ENCODE measurements at places on chromosomes 3 and 15.

DNA sequence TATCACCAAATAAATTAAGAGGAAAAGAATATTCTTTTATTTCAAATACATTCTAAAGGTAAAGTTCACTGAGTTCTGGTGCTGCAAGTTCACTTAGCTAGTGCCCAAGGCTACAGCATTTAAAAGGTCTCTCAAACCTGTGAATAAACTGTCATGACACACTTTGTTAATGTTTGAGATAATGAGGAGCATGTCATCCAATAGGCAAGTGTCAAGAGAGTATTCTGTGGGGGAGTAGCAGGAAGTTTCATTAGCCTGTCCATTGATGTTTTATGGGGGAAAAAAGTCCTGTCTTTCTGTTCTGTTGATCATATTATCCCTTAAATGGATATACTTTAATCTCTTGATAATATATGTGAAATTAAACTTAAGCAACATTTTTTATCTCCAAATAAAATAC, 4.0 kb downstream of the SPESP1 start:
- no peak for DNase-seq

GRCh38 chr3:87191641-87192040, 35.5 kb upstream of the CHMP2B start:
- no peak for DNase-seq

DNA sequence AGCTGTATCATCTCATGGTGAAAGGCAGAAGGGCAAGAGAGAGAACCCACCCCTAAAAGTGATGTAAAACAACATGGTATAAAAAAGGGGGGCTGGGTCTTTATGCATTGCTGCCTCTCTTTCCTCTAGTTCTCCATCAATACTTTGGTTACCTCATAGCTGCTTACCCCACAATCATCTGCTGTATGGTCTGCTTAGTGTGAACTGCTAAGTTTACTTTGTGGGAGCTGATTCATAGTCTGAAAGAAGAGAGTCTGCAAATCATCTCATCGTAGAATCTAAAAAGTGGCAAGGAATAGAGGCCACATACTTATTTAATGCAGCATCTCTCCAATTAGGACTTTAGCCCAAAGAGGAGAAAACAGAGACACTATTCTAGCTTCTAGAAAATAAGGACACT, 546.8 kb downstream of the GBE1 start:
- DNase-seq, result no peak

DNA sequence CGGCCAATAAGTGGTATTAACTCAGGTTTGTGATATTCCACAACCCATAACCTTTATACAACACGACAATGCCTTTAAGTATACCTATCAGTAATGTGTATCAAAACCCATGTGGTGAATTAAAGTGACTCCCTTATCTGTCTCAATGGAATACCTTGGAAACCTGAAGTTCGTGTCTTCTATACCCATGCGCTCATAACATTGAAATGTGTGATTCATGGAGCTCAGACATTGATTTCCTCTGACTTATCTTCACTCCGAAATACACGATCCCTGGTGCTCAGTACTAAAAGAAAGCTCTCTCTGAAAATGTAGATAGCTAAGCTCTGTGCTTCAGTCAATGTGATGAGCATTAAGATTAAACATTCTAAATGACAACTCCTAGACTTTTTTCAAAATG, 140.3 kb downstream of the TBC1D5 start:
- DNase-seq, result no peak

GRCh38 chr3:196872316-196872715, 4.6 kb downstream of the SENP5 start:
- DNase-seq, result no peak

- DNase-seq, result no peak
Observed at GRCh38 chr15:49191892-49192291, 21.8 kb downstream of the GALK2 start.

DNA sequence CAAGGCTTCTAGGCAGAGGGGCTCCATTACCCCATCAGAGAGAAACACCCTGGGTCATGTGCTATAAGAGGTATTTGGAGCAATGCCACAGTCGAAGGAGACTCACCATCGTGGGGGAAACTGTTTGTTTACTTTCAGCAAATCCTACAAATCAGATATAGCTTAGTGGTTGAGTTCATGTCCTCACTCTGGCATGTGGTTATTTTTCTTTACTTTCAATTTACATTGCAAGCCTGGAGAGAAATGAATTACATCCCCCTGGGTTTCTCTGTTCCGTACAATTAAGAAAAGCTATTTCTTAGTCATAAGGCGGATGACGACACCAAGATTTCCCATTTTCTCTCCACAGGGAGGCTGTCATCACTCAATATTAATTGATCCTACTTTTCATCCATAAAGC, 36.9 kb downstream of the RFTN1 start:
- no peak for DNase-seq

DNA sequence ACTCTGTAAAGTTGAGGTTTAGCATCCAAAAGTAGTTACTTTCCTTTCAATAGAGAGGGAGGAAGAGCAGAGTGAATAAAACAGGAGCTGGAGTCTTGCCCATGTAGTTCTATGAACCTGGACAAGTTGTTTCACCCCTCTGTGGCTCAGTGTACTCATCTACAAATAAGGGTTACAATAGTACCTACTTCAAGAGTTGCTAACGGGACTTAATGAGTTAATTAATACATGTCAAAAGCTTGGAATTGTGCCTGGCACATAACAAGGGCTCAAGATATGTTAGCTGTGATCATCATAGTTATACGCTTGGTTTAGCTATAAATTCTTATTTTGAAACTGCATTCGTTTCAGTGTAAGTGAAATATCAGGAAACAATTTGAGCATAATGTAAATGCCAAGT, 388.5 kb upstream of the THBS1 start:
- DNase-seq, result no peak

DNA sequence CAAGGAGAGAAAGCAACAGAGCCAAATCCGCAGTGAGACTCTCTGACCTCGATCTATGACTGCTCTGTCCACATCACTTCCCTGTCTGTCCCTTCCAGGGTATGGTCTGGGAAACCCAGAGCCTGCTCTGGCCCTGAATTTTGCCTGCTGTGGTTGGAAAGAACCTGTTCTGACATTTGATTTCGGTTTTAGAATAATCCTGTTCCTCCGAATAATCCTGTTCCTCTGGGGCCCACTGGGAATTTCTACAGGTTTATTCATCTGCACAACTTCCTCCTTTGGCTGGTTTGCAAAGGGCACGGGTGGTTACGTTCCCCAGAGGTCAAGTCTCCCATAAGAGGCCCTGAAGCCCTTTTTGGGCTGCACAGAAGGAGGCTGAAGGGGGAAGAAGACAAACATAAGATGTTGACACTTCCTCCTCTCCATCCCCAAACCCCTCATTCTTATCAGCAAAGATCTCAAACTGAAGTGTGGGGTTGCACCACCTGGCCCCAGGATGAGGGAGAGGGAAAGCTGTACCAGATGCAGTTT, 10.6 kb downstream of the LAMP3 start:
- no peak for DNase-seq

GRCh38 chr3:183254487-183255347, 1.7 kb downstream of the B3GNT5 start:
- no peak for DNase-seq

GRCh38 chr3:16308727-16309126, 43.7 kb downstream of the OXNAD1 start:
- DNase-seq, result no peak

- peak; percentile 83 for DNase-seq
Observed at GRCh38 chr3:43155464-43156121, 49.7 kb upstream of the POMGNT2 start.

GRCh38 chr3:64270866-64271260, 45.6 kb upstream of the PRICKLE2 start:
- DNase-seq, result no peak

DNA sequence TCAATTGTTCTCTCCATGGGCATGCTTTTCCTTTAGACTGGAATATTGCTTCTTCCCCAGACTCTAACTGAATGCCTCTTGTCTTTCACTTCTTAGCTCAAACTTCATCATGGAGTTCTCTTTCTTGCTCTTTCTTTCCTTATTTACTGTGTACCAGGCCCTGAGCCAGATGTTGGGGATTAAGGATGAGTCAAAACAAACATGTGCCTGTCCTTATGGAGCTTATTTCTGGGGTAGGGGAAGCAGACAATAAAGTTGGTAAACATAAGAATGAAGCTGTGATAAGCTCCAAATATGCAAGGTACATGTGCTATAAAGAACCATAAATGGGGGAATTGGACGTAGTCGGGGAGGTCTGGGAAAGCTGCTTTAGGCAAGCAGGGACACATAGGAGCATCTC, 145.8 kb downstream of the ALDH1A2 start:
- DNase-seq, result no peak

GRCh38 chr3:50323614-50324199, 1.2 kb upstream of the HYAL2 start:
- no peak for DNase-seq

DNA sequence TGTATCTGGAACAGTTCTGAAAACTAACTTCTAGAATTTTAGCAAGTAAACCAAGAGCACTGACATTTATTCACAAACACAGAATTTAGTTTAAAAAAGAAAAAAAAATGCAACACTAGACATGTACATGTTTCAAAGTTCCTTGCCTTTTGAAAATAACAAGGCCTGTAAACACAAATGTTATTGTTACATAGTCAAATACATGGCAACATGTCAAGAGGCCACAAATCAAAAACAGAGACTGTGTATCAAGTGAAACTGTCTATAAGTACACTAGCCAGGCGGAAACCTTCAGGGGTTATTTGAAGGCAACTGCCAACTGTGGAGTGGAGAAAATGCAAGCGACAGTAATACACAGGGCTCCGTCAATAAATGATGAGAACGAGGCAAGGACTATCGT, 547.6 kb downstream of the FOXP1 start:
- DNase-seq, result no peak

GRCh38 chr3:101413656-101414055, 93.3 kb upstream of the IMPG2 start:
- no peak for DNase-seq

- DNase-seq, result no peak
Observed at GRCh38 chr3:55309336-55309735, 177.8 kb downstream of the WNT5A start.

- DNase-seq, result no peak
Observed at GRCh38 chr15:68369931-68370767, 61.8 kb downstream of the ITGA11 start.

DNA sequence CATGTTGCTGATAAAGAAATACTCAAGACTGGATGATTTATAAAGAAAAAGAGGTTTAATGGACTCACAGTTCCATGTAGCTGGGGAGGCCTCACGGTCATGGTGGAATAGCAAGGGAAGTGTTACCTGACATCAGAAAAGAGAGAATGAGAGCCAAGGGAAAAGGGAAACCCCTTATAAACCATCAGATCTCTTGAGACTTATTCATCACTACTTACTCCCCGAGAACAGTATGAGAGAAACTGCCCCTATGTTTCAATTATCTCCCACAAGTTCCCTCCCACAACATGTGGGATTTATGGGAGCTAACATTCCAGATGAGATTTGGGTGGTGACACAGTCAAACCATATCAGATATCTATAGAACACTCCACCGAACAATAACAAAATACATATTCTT, 904.6 kb downstream of the PDCD6IP start:
- DNase-seq, result no peak

GRCh38 chr3:72299321-72299802, 514.4 kb upstream of the PROK2 start:
- DNase-seq, result no peak

DNA sequence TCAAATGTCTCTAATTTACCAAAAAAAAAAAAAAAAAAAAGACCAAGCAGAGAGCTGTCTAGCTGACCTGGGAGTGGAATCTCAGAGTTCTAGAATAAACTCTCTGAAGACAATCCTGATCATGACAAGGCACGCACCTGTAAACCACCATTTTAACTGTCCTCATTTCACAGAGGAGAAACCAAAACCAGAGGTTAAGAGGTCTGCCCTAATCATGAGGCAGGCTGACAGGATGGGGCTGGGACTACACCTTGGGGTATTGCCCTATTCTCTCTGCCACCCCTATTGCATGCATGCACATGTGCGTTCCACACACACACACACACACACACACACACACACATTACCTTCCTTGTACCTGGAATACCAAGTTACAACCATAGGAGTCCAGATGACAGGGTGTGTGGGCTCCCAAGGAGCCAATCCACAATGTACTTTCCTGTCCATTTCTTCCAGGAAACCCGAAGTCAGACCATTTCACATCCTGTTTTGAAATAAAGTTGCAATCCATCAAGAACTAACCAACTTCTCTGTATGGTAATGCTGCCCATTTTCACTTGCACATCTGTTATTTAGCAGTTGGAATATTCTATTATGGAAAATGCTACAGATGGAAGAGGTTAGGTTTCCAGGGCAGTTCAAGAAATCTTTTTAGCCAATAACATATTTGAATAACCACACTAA, 34.6 kb downstream of the HSPBAP1 start:
- DNase-seq, result no peak

DNA sequence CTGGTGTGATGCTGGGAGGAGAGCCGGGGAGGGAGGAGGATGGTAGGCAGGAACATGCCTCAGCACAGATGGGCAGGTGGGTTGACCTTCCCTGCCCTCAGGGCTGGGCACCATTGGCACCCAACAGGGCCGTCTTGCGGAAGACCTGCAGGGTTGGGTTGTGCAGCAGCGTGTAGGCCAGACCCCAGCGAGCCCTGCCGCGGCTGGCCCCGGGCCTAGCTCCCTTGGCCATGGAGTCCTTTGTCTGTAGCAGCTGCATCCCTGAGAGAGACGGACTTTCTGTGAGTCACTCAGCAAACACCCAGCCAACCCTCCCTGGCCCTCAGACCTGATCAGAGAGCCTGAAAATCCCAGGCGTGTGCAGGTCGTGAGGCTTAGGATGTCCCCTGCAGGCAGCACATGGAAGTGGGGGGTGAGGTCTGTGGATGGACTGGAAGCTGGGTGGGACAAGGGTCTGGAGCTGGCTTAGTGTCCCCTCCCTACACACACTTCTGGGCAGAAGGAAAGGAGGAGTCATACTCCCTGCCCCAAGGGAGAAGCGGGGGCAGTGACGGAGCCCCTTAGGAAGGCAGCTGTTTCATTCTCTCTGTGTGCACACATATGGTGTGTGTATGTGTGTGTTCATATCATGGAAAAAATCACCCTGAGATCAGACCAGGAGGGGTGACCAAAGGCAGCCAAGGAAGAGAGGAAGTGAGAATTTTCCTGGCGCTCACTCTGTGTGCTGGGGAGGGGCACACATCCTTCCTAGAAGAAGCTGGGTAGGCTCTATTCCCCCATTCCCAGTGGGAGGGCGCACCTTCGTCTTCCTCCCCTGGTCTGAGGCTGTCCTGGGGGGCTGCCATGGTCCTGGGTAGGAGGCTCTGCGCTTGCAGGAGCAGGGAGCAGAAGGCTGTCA, 6.7 kb downstream of the ISLR start:
- no peak for DNase-seq

GRCh38 chr15:78651007-78651406, 10.0 kb upstream of the CHRNB4 start:
- DNase-seq, result no peak

- no peak for DNase-seq
Observed at GRCh38 chr15:45498701-45499100, 23.9 kb downstream of the SLC30A4 start.

DNA sequence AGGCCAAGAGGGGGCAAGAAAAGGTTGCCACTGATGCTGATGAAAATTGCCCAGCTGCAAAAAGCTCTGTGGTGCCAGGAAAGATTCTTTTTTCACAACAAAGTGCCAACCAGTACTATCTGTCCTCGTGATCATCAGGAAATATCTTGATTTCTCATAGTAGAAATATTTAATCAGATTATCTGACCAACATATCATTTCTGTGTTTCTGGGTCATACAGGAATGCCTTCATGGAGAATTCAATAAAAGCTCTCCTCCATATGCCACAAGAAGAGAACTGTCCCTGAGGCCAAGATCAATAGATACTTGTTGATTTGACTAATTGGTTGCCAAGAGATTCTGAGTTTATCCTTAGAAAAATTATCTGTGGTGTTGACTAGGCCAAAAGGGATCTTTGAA, 63.5 kb downstream of the FSIP1 start:
- no peak for DNase-seq

Measured in SK-MEL-5 (cell line).